ENCODE measurements at places on chromosomes 5 and 9.
A peak's percentile ranks its signal among the peaks of the same experiment; 100 is the strongest.

- DNase-seq, result no peak
These were observed 418.6 kb upstream of the TYRP1 start for GRCh38 chr9:12274577-12274976.

DNA sequence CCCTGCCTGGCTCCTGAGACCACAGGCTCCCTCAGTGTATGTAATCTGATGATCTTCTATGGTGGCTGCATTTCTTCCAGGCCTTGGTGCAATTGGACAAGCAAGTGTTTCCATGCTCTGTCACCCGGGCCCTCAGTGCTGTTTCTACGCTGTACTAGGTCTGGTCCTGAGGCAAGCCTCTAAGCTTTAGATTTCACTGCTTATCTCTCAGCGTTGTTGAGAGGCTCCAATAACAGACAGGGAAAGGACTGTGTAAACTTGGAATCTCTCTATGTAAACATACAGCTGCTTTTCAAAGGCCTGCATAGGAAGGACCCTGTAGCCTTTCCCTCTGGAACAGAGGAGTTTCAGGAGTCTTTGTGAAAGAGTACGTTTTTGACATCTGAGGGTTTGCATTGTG is 38.6 kb upstream of the NFIB start:
- DNase-seq, result no peak

GRCh38 chr5:45521067-45521466 is 175.1 kb downstream of the HCN1 start:
- DNase-seq, result no peak

- DNase-seq, result no peak
These were observed 80.6 kb downstream of the CEMIP2 start for GRCh38 chr9:71687676-71688075.

- DNase-seq, result no peak
These were observed 938 bp downstream of the LPAR1 start for GRCh38 chr9:111037356-111037707.

GRCh38 chr9:78038620-78039300 is 7.1 kb upstream of the GNAQ start:
- DNase-seq, result no peak

GRCh38 chr5:167381457-167381856 is 910.0 kb upstream of the WWC1 start:
- no peak for DNase-seq

- DNase-seq, result no peak
These were observed 177.8 kb upstream of the PCSK5 start for GRCh38 chr9:75712700-75713099.

DNA sequence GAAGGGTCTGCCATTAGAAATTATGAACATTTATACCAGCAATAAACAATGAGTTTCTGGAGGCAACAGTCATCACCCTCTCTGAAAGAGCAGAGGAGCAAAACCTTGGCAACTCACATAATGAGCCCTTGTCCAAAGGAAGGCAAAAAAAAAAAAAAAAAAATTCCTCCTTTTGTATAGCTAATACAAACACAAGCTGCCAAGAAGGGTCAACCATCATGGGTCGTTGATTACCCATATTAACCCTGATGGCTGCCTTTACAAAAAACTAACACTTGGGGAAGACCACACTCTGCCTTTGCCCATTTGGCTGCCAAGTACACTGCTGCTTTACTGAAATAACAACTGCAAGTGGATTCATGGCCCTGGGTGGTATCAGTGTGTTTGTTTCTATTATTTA is 272.7 kb downstream of the ADAMTSL1 start:
- no peak for DNase-seq

GRCh38 chr9:132896264-132896663 is 17.6 kb downstream of the SPACA9 start:
- DNase-seq, result no peak

GRCh38 chr9:121566481-121567465 is 67.1 kb upstream of the GGTA1 start:
- DNase-seq, result no peak

DNA sequence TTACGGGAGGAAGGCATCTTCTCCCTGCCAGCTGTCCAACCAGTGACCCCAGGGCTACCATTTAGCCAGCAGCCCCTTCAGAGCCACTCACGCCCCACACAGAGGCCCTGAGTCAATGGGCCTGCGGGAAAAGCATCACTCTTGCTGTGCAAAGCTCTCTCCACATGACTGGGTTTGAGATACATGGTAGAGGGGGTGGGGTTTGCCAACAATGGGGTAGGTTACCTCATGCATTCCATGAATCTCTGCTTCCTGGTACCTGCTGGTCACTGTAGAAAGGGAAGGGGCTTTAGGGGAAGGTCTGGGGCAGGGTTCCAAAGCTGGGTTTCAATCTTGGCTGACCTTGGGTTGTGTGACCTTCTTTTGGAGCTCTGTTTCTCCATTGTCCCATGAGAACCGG is 22.9 kb upstream of the TTLL11 start:
- no peak for DNase-seq

GRCh38 chr9:86713470-86713869 is 233.8 kb downstream of the GAS1 start:
- no peak for DNase-seq

GRCh38 chr5:75668977-75669689 is 48.1 kb downstream of the POC5 start:
- DNase-seq, result peak; percentile 22

GRCh38 chr9:137138722-137139467 is at the start of gene GRIN1:
GRIN1 (plus strand) TSS chr9:137139154; CDS start chr9:137139487, 333 bp downstream.
- DNase-seq, result no peak

GRCh38 chr5:142512043-142513042 is 173.5 kb downstream of the FGF1 start:
- DNase-seq, result no peak

DNA sequence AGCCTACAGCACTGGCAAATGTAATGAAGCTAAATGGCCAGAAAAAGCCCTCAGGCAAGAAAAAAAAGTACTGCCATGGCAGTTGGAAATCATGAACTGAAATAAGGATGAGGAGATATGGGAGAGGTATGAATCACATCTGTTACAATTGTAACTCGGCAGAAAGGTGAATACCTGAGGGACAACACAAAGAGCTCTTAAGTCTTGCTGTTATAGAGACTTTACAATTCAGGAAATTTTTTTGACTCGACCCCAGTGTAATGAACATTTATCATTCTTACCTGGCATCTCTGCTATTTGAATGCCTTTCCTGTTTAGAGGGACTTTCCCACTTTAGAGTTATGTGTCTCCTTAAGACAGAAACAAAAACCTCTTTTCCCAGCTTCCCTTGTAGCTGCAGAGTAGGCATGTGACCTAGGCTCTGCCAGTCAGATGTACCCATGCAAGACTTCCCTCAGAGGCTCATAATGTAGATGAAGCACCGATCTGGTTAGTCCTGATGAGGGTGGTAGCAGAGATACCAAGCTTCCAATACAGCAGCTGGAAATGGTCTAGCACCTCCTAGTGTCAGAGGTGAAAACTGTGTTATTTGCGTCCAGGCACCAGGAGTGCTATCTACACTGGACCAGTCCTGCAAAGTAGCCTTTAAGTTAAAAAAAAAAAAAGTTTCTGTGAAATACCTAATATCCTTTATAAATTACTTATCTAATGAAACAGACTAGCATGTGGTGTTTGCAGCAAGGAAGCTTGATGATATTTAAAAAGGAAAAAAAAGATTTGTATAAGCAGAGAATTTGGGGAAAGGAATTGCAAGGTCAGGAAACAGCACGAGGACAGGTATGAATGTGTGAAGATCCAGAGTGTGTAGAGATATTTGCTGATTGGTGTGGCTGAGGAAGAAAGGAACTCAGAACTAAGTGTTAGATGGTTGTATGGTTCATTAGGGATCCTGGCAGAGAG is 146.9 kb upstream of the SLC1A3 start:
- no peak for DNase-seq

DNA sequence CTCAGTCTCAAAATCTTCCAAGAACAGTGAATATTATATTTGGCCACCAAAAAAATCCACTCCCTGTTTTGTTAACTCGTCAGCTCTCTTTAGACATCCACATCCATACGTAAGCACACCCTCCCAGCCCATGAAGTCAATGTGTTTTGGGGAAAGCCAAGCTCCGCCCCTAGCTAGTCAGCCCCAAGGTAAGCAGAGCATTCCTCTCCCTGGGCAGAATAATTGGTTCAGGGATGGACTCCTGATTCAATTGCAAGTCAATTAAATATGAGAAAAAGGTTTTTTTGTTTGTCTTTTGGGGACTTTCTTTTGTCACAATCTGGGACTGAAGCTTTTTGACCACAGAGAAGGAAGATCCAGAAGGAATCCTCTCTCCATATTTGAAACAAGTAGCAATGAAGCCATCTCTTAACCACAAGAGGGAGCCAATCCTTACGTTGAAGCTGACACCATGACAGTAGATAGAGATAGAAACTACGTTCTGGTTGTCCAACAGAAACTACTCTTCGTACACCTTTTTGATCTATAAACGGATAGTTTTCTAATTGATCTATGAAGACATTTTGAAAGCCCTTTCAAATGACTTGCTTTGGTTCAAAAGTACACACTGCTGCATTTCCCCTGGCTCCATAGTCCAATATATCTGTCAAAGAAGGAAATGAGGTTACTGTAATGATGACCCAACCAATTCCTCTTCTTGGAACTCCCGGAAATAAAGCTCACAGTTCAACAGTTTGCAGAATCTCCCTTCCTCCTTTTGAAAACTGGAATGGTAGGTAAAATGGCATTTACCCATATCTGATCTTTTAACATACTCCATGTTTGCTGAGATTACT is 166.4 kb downstream of the TLE1 start:
- no peak for DNase-seq

DNA sequence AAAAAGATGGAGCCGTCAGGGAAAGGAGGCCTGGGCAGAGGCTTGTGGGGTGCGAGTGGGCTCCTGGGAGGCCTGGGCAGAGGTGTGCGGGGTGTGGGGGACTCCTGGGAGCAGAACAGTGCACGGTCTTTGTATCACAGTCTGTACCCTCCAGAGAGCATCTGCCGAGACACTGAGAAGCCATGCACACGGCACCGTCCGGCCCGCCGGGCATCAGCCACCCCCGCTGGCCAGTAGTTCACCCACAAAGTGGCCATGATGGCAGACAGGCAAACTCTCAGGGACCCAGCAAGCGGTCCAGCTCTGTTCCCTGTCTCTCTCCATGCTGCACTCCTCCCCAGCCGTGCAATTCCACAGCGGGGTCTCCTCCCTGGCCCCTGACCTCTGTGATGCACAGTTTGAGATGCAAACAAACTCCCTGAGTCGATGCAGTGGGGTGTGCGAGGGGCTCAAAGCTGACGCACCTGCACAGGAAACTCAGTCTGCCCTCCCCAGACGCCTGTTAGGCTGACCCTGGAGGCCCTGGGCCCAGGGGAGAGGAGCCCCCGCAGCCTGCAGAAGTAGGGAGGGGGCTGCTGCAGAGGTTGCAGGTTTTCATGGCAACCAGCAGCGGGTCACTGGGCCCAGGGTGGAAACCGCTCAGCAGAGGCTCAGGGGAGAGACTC is 9.1 kb upstream of the GPSM1 start:
- no peak for DNase-seq

DNA sequence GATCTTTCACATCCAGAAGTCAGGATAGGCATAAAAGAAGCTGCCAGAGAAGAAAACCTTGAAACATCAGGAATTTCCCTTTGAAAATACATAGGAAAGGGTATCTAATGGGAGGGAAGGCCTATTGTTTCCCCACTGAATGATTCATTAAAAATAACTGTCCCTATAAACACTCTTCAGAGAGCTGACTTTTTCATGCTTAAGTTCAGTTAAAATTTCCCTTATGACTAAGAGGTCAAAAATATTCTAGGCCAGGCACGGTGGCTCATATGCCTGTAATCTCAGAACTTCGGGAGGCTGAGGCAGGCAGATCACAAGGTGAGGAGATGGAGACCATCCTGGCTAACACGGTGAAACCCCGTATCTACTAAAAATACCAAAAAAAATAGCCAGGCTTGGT is 499.5 kb downstream of the ENC1 start:
- DNase-seq, result no peak

DNA sequence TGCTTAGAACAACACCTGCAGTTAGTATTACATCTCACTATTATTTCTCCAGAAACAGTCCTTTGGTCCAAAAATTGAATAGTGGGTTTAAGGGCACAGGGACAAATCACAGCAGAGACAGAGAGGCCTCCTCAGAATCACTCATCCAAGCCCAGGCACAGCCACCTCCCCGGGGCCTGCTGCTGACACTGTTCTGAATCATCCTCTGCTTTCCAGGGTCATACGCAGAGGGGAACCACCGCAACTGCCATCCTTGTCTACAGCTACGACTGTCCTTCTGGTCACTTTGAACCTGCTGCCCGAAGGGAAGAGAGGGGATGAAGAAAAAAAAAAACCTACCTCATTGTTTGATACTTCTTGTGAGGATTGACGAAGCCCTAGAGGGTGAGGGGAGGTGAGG is 35.3 kb upstream of the MAN2A1 start:
- no peak for DNase-seq

DNA sequence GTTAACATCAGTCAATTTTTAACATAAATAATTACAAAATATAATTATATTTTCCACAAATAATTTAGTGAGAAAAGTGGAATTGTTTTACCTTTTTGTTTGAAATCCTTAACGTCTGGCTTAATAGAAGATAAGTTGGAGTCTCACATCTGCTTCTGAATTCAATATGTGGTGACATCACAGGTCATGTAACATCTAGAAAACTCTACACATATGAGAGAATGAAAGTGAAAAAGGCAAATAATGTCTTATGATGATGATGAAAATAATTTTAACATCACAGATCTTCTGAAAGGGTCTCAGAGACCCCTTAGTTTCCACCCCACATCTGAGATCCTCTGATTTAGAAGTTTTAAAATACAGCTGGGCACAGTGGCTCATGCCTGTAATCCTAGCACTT is 81.5 kb downstream of the PRKACG start:
- DNase-seq, result no peak
